ENCODE measurements at places on chromosomes 12 and 14.
A peak's percentile ranks its signal among the peaks of the same experiment; 100 is the strongest.

GRCh38 chr14:72024504-72024903, 92.3 kb downstream of the RGS6 start:
- peaks cover 10% of the 10 kb centered on the region for H3K4me1 ChIP-seq
- no peak for DNase-seq
- no peaks in the 10 kb centered on the region for H3K36me3 ChIP-seq
- H3K27ac ChIP-seq = no peak overlapping the region
- no peak overlapping the region for H3K4me3 ChIP-seq

GRCh38 chr12:112836736-112837628, 45.4 kb downstream of the RPH3A start:
- H3K36me3 ChIP-seq = no peaks in the 10 kb centered on the region
- peaks cover 8% of the 10 kb centered on the region for H3K27me3 ChIP-seq
- DNase-seq = no peak
- H3K4me1 ChIP-seq = no peaks in the 10 kb centered on the region

- no peaks in the 10 kb centered on the region for H3K27me3 ChIP-seq
- H3K4me1 ChIP-seq = no peaks in the 10 kb centered on the region
- no peaks in the 10 kb centered on the region for H3K36me3 ChIP-seq
- H3K4me3 ChIP-seq = no peak overlapping the region
These were observed 150.3 kb upstream of the AVPR1A start for GRCh38 chr12:63301311-63301710.

DNA sequence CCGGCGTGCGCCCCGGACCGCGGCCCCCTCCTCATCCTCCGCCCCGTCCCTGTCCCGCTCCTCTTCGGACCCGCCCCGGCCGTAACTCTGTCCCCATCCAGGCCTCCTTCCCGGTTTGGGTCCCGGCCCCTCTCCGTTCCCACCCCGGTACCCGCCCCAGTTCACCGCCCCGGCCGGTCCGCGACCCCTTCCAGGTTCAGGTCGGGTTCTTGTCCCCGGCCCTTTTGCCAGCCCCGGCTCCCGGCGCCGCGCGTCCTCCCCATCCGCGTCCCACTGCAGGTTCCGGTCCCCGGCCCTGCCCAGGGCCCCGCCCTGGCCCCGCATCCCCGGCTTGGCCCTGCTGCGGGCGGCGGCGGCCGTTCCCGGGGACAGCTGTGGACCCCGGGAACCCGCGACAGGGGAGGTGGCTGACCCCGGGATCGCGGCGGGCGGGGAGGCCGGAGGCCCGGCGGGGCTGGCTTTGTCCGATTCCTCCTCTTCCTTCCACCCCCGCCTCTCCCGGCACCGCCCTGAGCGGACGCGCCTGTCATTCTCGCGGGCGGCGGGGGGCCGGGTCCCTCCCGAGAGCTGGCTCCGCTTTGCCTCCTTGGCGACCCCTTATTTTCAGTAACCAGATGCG, 601 bp downstream of the KLC1 start:
- peaks cover 64% of the 10 kb centered on the region for H3K4me1 ChIP-seq
- peak overlapping the region; percentile 99 for H3K27ac ChIP-seq
- H3K36me3 ChIP-seq = peaks cover 7% of the 10 kb centered on the region
- peak overlapping the region; percentile 100 for H3K4me3 ChIP-seq
- no peaks in the 10 kb centered on the region for H3K27me3 ChIP-seq

GRCh38 chr12:52837413-52837741, 3.3 kb upstream of the KRT79 start:
- no peak overlapping the region for H3K27ac ChIP-seq
- no peak for DNase-seq
- H3K36me3 ChIP-seq = no peaks in the 10 kb centered on the region
- H3K4me1 ChIP-seq = peaks cover 5% of the 10 kb centered on the region

DNA sequence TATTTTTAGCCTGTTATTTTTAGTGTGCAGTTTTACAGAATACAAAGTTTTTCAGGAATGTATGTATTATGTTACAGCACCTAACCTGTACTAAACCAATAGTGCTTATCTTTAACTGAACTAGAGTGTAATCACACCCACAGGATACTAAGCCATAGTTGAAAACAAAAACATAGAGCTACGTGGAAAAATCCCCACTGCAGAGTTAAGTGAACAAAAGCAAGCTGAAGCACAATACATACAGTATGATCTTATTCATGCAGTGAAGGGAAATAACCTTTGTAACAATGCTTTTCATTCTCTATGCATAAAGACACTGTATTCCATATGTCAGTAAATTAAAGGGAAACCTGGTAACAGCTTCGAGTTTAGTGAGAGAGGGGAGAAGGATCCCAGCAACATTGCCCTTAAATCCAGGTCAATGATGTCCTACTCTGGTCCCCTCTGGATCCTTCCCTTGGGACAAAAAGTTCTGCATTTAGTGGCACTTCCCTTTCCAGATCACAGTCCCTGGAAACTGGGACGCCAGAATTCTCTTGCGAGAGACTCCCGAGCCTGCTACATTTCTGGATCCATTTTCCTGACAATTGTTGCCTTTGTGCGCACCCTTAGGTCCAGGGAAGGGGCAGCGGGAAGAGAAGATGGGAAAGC, 121.3 kb upstream of the CCND2 start:
- H3K27ac ChIP-seq = no peak overlapping the region
- DNase-seq = no peak
- H3K4me3 ChIP-seq = no peak overlapping the region
- no peaks in the 10 kb centered on the region for H3K27me3 ChIP-seq
